ENCODE measurements at places on chromosomes 5 and 9.

GRCh38 chr9:136538599-136539426 lies 7.0 kb downstream of the NOTCH1 start:
- DNase-seq, result peak; percentile 61

- no peak for DNase-seq
Measured at GRCh38 chr5:34562791-34563190, 93.3 kb upstream of the RAI14 start.

DNA sequence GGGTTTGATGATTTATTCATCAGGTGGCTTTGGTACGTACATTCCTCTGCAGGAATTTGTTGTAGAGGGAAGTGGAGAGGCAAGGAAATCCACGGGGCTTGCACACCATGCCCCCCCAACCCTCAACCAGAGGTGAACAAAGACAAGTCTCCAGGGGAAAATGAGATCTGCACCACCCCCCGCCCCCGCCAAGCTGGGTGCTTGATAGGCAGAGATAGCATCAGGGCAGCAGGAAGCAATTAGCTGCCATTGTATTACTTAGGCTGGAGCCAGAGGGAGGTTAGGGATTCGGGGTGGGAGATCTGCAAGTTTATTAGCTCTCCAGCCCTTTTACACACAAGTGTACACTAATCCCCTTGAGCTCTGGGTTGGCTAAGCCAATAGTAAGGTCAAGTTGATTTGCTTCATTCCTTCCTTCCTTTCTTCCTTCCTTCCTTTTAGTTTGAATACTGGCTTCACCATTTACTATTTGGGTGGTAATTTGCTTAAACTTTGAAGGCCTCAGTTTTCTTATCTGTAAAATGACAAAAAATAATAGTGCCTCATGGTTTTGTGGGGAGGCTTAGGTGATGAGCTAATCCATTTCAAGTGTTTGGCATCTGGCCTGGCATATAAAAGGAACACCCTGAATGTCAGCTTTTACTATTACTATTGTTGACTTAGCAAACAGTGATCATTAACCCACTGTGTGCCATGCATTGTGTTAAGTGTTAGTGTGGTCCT lies 34.1 kb downstream of the SPRY4 start:
- DNase-seq, result no peak

DNA sequence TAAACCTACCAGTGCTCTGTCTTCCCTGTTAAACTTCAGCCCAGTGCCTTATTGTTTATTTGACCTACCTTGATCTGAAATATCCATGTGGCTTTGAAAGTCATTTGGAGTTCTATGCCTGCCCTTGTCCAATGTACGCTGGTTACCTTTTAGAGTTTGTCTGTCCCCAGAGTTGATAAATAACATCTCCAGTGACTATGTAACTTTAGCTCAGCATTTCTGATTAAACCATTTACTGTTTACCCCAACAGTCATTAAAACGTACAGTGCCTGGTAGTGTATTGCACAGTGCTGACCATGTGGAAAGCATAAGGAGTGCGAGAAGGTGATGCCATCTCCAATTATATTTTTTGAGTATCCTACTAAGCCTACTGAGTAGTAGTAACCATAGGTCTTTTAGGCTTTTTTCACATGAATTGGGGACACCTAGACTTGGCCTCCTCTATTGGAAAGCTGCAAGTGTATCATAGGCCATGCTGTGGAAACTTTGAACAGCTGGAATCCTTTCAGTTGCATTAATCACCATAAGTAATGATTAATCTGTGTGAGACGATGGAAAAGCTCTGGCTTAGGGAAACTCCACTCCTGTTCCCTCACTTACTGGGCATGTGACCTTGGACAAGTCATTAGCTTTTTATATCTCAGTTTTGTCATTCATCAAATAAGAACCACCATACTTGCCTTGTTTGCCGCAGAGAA lies 93.5 kb downstream of the MAST4 start:
- no peak for DNase-seq

GRCh38 chr5:1323803-1324173 lies 21.1 kb downstream of the CLPTM1L start:
- no peak for DNase-seq

GRCh38 chr5:88673253-88674105 lies 209.5 kb downstream of the MEF2C start:
- no peak for DNase-seq

- DNase-seq, result no peak
Measured at GRCh38 chr9:78544230-78544629, 247.3 kb downstream of the PSAT1 start.

- DNase-seq, result no peak
Measured at GRCh38 chr9:28651050-28651722, 1077.9 kb upstream of the C9orf72 start.

DNA sequence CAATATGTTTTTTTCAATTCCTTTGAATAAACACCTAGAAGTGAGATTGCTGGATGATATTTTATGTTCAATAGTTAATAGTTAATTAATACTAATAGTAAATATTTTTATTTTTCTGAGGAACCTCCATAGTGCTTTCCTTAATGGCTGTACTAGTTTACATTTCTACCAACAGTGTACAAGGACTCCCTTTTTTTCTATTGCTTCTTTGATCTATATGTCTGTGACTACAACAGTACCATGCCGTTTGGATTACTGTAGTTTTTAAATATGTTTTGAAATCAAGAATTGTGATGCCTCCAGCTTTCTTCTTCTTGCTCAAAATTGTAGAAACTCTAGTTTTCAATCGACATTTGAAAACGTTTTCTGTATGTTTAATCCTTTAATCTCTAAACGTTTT lies 39.5 kb upstream of the ADAMTS16 start:
- DNase-seq, result no peak

DNA sequence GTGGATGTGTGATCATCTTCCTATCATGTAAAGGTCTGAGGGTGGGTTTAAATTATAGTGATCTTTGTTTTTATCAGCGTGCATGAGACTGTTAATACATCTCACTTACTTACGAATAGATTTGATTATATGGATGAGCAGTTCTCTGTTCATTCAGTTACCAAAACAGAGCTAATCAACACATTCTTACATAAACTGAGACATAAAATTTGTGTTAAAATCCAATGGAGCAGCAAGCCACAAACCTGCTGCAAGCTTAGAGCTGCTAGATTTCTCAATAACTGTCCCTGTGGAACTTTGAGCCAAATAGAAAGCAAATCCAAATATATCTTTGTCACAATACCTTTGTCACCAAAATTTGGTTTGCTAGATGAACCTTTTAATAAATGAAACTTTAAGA lies 50.1 kb downstream of the NUDT12 start:
- no peak for DNase-seq

All from stimulated activated CD4-positive, alpha-beta T cell treated with anti-CD3 and anti-CD28 coated beads, Interleukin-15, amount 100 ng/mL, for 48 hours (primary cell).